Lung (tissue), 17 donors: ENCODE measurements at places on chromosomes 4 and X. TPM values are rescaled to one million over a fixed set of nuclear protein-coding genes. Genes with fewer than 3 reads are reported as not detected.

- H3K4me3 ChIP-seq = no peak overlapping the region
- no peaks in the 10 kb centered on the region for H3K27me3 ChIP-seq
Measured at GRCh38 chr4:7040765-7041164, 2.4 kb upstream of the TADA2B start.

DNA sequence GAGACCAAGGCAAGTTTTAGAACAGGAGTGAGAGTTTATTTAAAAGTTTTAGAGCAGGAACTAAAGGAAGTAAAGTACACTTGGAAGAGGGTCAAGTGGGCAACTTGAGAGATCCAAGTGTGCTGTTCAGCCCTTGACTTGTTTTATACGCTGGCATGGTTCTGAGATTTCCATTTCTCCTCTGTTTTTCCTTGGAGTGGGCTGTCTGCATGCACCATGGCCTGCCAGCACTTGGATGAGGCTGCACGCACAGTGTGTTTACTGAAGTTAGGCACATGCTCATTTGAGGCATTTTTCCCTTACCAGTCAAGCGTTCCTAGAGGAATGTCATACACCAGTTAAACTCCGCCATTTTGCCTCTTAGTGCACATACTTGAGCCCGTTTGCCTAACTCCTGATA lies 8.7 kb upstream of the ZNF674 start:
- H3K27ac ChIP-seq = no peak overlapping the region
- no peaks in the 10 kb centered on the region for H3K27me3 ChIP-seq
- no peaks in the 10 kb centered on the region for H3K36me3 ChIP-seq
- no peak overlapping the region for H3K4me3 ChIP-seq
- H3K4me1 ChIP-seq = no peaks in the 10 kb centered on the region

Gene MAGEB2
- polyA plus RNA-seq = not detected

GRCh38 chr4:42150653-42151567 lies 1.5 kb downstream of the BEND4 start:
- peaks cover 9% of the 10 kb centered on the region for H3K4me1 ChIP-seq
- no peak for DNase-seq
- no peak overlapping the region for H3K27ac ChIP-seq
- H3K27me3 ChIP-seq = peaks cover 70% of the 10 kb centered on the region

DNA sequence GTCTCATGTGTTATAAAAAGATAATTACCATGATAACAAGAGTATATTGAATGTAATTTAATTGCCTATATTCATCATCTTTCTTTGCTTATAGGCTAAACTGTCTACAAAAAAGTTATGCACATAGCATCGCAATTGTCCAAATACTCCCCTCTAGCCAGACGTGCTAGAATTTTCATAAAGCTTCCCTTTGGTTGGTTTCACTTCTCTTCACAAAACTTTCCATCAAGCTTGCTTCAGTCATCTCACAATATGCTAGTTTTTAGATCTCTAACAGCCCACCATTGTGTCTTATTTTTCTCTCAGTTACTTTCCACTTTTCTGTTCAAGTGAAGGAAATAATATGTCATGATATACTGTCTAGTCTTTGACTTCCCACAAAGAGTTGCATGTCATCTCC lies 448.3 kb upstream of the SPANXN1 start:
- no peaks in the 10 kb centered on the region for H3K4me1 ChIP-seq
- H3K27ac ChIP-seq = no peak overlapping the region
- no peaks in the 10 kb centered on the region for H3K36me3 ChIP-seq
- H3K4me3 ChIP-seq = no peak overlapping the region
